Mesothelial cell of epicardium (in vitro differentiated cells): ENCODE measurements at places on chromosomes 12 and 14.

- H3K36me3 ChIP-seq: no peaks in the 10 kb centered on the region
- no peaks in the 10 kb centered on the region for H3K27me3 ChIP-seq
- peak overlapping the region; percentile 37 for H3K27ac ChIP-seq
- no peak overlapping the region for H3K4me3 ChIP-seq
- DNase-seq: no peak
- H3K4me1 ChIP-seq: peaks cover 61% of the 10 kb centered on the region
Observed at GRCh38 chr14:73463411-73463810, 5.1 kb upstream of the NUMB start.

- H3K4me1 ChIP-seq: peaks cover 14% of the 10 kb centered on the region
- no peak overlapping the region for H3K27ac ChIP-seq
- no peak for DNase-seq
Observed at GRCh38 chr12:49632986-49633702, 9.8 kb downstream of the PRPF40B start.

DNA sequence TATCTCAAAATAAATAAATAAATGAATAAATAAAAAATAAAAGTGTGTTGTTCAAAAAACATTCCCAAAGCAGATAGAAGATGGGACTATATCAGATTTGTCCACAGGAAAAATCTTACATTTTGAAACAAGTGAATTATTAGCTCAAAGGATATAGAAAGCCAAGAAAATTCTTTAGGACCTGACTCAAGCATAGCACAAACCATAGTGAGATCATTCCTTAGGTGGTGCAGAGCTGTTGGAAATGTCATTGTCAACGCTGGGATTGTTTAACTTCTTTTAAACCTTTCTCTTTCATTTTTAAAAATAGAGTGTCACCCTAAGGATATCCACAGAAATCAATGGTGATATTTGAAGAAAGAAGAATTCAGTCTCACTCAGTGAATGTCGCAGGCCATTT lies 43.5 kb downstream of the DRAM1 start:
- no peaks in the 10 kb centered on the region for H3K4me1 ChIP-seq
- H3K27ac ChIP-seq: no peak overlapping the region
- DNase-seq: no peak
- H3K27me3 ChIP-seq: no peaks in the 10 kb centered on the region

- H3K27me3 ChIP-seq: no peaks in the 10 kb centered on the region
- H3K4me3 ChIP-seq: no peak overlapping the region
- no peak for DNase-seq
- H3K4me1 ChIP-seq: peaks cover 23% of the 10 kb centered on the region
- no peak overlapping the region for H3K27ac ChIP-seq
Observed at GRCh38 chr12:67710582-67710981, 62.0 kb downstream of the DYRK2 start.

GRCh38 chr12:30980955-30981662 lies 54.6 kb downstream of the TSPAN11 start:
- H3K36me3 ChIP-seq: no peaks in the 10 kb centered on the region
- no peak for DNase-seq
- no peak overlapping the region for H3K4me3 ChIP-seq
- no peaks in the 10 kb centered on the region for H3K27me3 ChIP-seq
- H3K4me1 ChIP-seq: peaks cover 4% of the 10 kb centered on the region
- no peak overlapping the region for H3K27ac ChIP-seq

DNA sequence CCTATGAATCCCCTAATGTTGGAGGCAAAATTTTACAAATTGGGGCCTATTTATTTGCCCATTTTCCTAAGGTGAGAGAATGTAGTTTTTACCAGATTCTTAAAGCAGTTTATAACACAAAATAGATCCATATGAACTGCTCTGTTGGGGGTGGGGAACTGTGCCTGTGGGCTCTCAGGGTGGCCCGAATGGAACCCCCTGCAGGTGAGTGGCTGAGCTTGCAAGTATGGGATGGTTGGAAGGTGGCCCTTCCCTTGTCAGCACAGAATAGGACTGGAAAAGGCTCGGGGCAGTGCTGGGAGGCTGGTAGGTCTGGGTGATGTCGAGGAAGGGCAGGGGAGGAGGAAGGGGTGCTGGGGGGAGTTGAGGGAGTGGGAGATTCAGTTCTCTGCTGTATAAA lies 4.9 kb downstream of the VSX2 start:
- DNase-seq: no peak
- no peak overlapping the region for H3K4me3 ChIP-seq
- H3K27me3 ChIP-seq: peaks cover 92% of the 10 kb centered on the region
- peaks cover 15% of the 10 kb centered on the region for H3K4me1 ChIP-seq

DNA sequence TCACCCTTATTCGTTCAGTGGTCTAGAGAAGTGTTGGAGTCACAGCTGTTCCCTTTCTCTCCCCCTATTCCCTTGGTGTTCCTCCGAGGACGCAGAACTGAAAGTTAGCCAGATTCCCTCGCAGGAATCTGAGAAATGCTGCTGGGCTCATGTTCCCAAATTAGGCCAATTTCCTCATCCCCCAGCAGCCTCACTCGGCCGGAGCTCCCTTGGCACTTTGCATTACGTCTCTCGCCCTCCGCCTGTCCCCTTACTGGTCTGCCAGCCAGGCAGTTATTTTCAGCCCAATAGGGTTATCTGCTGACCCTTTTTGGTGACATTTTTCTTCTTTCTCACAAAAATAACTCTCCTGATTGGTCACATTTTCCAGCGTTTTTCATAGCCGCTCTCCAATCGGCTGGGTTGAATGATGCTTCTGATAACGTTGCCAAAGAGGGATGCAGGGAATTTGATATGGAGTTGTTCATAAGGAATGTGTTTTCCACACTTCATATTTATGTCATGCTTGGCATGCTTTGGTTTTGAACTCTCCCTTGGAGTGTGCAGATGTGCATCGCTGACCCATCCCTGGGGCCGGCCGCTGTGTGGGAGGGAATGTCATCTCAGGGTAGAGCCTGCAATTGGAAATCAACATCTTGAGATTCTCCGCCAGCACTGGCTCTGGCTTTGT lies 9.9 kb downstream of the IFT43 start:
- no peaks in the 10 kb centered on the region for H3K27me3 ChIP-seq
- no peaks in the 10 kb centered on the region for H3K4me1 ChIP-seq
- no peak for DNase-seq
- peaks cover 43% of the 10 kb centered on the region for H3K36me3 ChIP-seq
